ENCODE measurements at places on chromosomes 16 and 17.

GRCh38 chr17:9541718-9542117 lies 33.9 kb downstream of the STX8 start:
- no peak for DNase-seq

DNA sequence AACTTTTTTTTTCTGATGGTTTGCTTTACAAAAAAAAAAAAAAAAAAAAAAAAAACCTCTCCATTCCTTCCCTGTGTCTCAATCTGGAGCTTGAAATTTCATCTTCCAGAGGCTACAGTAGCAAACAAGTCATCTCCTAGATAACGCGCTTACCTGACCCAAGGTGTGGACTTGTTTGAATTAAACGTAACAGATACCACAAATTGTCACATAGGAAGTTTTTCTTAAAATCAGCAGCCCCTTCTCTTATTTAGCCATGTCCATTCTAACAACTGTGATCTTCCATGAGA lies 2.0 kb downstream of the STAT5B start:
- no peak for DNase-seq

GRCh38 chr17:80146121-80147034 lies 550 bp downstream of the EIF4A3 start:
- DNase-seq, result no peak

DNA sequence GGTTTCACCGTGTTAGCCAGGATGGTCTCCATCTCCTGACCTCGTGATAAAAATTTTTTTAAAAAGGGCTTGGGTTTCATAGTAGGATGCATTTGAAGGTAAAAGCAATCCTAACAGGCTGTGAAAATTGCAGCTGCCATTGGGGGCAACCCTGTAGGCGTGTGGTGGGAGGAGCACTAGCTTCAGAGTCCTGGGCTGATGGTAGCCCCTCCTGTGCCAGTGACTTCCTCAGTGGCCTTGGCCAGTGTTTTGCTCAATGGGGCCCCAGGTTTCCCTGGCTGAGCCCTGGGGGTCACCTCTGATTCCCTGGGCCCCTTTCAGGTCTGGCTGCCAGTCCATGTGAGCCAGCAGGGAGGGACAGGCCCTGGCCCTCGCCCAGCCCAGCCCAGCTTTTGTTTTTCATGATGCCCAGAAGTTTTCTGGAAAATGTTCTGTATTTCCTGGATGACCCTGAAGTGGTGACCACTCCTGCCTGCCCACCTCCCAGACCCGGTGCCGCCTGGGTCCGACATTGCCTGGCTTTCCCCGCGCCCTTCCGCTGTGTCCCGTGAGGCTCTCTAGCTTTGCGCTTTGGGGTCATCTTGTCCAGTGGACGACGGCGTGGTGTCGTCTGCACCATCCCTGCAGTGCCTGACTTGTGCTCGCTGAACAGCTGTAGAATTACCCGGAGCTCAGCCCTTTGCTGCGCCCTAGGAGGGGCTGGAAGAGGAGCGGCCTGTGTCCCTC lies 9.4 kb downstream of the MGRN1 start:
- no peak for DNase-seq

DNA sequence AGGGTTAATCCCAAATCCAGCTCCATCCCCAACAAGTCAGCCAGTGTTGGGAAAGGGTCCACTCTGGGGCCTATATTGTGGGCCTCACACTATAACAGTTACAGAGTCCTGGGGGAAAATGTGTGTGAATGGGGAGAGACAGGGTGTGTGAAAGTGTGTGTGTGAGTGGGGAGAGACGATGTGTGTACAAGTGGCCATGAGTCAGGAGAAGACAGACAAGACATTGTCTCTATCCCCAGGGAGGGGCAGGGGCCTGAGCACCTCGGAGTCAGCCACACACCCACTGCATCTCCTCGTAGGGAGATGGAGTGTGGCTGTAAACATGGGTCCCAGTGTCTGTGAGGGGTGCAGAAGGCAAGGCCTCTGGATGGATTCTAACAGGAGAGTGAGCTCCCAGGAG lies 2.9 kb downstream of the CRHR1 start:
- no peak for DNase-seq

- DNase-seq, result no peak
Measured at GRCh38 chr17:27628376-27628775, 2.6 kb upstream of the LGALS9 start.

GRCh38 chr16:87560428-87561199 lies 41.7 kb upstream of the JPH3 start:
- DNase-seq, result no peak

- no peak for DNase-seq
Measured at GRCh38 chr17:6787081-6787693, 11.2 kb downstream of the FBXO39 start.

DNA sequence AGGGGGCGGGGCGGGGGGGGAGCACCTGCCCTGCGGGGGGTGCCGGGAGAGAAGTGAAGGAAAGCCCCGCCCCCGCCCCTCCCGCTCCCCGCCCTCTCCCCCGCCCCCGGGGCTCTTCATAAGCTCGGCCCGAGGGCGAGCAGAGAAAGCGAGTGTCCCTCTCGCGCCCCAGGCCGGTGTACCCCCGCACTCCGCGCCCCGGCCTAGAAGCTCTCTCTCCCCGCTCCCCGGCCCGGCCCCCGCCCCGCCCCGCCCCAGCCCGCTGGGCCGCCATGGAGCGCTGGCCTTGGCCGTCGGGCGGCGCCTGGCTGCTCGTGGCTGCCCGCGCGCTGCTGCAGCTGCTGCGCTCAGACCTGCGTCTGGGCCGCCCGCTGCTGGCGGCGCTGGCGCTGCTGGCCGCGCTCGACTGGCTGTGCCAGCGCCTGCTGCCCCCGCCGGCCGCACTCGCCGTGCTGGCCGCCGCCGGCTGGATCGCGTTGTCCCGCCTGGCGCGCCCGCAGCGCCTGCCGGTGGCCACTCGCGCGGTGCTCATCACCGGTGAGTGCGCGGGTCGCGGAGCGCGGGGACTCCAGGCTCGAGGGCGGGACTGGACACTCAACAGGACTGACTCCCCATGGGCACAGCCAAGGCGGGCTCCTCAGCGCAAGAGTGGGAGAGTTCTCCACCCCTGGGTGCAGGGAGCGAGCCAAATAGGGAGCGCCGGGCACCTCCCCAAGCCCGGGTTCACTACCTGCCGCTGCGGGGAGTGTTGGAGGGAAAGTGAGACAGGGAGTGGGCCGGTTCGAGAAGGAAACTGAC lies at the start of gene HSD11B2:
Gene HSD11B2, plus strand, starts transcription at position 145 of the 798 bp plus-strand sequence. Its CDS starts 128 bp downstream, at position 273.
- no peak for DNase-seq

GRCh38 chr16:5791011-5791657 lies 693.5 kb upstream of the EEF2KMT start:
- DNase-seq, result no peak

DNA sequence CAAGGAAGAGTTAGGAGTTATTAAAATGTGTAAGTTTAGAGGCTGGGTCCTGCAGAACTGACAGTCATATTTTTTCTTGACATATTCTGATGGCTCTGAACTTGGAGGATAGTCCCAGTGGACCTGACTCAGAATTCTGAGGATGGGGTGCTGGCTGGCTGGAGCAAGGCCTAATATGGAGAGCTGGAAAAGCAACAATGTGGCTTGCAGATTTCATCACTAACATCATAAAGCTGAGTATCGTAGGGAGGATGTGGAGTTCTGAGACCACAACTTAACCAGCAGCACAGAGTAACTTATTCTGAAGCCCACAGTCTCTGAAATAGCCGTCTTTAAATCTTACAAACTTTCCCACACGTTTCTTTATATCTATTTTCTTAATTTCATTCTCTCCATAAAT lies 2.3 kb downstream of the KRTAP1-5 start:
- DNase-seq, result no peak

DNA sequence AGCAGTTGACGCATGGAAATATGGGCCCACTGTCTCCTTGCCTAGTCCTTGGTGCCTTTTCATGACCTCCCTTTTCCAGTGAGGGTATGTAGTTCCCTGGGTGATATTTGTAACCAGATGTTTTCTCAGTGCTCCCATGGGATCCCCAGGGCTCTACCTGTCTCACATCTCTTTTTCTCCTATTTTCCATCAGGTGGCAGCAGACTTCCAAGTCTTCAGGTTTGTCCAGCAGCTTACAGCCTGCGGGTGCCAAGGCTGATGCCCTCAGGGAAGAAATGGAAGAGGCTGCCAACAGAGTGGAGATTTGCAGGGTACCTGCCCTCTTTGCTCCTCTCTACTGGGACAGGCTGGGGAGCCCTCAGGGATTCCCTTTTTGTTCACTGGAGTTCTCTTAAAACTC lies 89.1 kb downstream of the ELAC2 start:
- no peak for DNase-seq

- DNase-seq, result no peak
Measured at GRCh38 chr17:7406235-7406825, 1.3 kb upstream of the NLGN2 start.

DNA sequence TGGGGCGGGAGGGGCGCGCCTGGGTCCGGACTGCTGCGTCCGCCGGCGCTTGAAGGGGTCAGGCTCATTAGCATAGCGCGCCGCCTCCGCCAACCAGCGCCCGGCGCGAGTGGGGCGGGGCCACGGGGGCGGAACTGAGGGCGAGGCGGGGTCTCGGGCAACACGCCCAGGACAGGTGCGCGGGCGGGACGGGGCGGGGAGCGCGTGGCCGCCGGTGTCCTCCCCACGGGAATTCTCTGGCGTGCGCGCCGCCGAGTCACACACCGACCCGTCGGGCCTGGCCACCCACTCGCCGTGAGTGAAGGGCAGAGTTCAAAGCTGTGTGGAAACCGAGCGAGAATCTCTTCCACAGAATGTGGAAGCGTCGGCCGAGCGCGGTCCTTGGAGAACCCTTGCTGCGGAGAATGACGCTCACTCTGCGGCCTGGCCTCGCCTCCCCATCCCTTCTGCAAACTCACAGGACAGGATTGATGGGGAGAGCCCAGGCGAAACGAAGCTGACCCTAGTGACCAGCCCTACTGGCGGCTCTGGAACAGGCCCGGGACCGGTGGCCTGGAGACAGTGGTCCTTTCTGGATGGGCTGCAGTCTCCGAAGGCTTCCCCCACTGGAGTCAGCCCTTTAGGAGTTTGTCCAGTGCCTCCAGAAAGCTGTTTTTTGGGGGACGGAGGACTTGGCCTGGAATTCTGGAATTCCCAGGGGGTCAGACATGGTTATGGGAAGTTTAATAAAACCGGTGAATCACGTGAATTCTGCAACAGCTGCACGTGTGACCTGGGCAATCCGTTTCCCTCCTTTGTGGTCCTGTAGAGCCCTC lies at the start of gene SNAI3:
Gene SNAI3, minus strand, starts transcription at position 69 of the 815 bp plus-strand sequence. CDS start 101 bp downstream, outside the sequence.
- DNase-seq, result peak; percentile 32

DNA sequence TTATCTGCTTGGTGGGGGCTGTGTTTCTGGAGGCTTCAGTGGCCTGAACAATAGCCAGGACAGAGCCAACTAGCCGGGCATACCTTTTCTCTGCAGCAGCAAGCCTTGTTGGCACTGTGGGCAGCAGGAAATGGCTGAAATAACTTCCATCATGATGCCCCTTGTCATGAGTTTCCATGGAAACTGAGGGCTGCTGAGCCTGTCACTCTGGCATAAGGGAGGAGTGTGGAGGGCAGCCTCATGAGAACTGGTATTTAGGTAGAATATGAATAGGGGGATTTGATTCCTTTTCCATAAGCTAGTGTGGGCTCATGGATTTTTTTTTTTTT lies 39.4 kb downstream of the PLCG2 start:
- no peak for DNase-seq

GRCh38 chr17:37801171-37801570 lies 56.3 kb upstream of the HNF1B start:
- no peak for DNase-seq

- DNase-seq, result no peak
Measured at GRCh38 chr17:75950421-75950820, 9.6 kb upstream of the FBF1 start.

DNA sequence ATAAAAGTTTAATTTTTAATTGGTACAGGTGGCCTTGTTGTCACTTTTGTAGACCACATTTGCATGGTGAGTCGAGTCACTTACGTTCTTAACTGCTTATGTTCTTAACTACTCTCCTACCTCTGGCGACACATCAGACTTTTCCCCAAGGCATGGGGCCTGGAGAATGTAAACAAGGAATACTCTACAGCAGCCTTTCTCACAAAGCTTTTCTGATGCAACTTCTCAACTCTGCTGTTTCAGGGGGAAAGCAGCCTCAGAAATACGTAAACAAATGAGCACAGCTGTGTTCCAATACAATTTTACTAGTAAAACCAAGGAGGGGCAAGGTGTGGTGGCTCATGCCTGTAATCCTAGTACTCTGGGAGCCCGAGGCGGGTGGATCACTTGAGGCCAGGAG lies 6.9 kb downstream of the KARS1 start:
- DNase-seq, result no peak

- no peak for DNase-seq
Measured at GRCh38 chr16:81265658-81266451, 27.4 kb downstream of the BCO1 start.

GRCh38 chr17:49915670-49916069 lies 53.3 kb upstream of the DLX4 start:
- DNase-seq, result no peak

Data from NCI-H1436 treated with DMSO at 0.1 percent for 48 hours (cell line).